Hepatic stellate cell (primary cell): ENCODE measurements at places on chromosomes 11 and 22.

DNA sequence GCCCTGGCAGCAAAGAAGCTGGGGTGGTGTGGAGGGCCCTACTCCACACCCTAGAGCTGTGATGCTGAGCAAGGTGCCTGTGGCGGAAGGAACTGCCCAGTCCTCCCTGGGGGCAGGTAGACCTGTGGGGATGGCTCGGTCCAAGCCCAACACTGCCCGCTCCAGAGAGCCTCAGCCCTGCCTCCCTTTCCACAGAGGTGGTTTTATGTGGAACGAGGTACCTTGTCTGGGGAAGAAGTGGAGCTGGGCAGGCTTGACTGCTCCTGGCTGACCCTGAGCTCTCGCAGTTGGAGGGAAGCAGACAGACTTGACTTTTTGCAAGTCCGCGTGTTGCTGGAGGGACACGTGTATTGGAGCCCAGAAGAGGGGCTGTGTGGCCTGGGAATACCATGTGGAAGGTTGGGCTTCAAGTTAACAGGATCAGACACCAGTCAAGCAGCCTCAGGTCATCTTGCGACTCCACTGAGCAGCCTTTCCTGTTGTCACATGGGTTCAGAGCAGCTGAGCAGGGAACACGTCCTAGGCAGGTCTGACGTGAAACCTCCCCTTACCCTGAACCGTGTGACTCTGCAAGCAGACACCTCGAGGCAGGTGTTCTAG is 117.7 kb downstream of the CACNA1I start:
- DNase-seq = no peak

- no peak for DNase-seq
These were observed 28.1 kb upstream of the OLFML1 start for GRCh38 chr11:7457211-7457610.

DNA sequence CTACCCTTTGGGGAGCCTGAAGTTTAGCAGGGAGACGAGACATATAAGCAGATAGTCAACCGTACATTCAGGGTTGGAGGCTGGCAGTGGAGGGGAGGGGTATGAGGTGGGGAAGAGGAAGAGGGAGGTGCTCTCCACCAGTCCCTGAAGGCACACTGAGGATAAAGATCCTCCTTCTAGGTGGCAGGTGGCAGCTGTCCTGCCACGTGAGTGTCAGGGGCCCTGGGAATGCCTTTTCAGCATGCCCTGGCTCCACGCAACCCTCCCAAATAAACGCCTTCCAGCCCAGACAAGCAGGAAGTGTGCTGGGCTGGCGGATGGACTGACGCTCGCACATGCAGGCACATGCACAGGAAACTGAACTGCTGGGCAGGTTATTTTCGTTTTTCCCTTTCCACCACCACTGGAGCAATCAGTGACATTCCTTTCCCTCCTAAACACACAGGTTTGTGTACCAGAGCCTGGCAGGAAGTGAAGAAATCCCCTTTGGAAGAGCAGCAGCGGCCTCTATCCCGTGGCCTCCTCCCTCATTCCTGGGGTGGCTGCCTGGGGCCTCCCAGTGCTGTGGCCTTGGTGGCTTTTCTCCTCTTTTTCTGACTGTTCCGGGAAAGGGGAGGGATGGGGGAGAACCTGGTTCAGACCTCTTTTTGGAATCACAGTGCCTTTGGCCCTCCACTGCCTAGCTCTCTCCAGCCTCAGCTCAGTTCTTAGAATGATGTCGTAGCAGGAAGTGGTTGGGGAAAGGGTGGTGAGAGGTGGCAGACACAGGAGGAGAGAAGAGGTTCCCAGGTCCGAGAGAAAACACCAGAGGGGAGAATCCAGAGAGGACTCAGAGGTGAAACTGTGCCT is 157.0 kb upstream of the TIMP3 start:
- peak; percentile 75 for DNase-seq

GRCh38 chr11:118106789-118107335 is 20.1 kb upstream of the SMIM35 start:
- DNase-seq = no peak

DNA sequence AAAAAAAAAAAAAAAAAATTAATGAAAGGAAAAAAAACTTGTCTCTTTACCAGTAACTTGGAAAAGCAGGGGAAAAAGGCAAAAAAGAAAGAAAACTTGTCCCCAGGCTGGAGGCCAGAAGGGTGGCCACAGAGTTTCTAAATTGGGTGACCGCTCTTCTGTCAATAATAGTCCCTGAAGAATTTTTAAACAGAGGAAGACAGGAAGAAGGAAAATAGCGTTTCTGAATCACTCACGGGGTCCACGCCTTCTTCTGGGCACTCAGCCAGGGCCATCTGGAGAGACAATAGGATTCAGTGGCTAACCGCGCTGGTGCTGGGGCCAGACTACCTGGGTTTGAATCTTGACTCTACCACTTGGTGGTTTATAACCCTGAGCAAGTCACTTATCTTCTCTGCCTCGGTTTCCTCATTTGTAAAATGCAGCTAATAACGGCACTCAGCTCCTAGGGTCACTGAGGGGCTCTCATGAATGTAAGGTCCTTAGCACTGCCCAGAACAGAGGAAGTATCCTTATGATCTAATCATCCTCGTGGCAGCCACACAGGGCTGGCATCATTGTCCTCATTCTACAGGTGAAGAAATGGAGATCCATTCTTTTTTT is 7.0 kb downstream of the C11orf86 start:
- peak; percentile 72 for DNase-seq

DNA sequence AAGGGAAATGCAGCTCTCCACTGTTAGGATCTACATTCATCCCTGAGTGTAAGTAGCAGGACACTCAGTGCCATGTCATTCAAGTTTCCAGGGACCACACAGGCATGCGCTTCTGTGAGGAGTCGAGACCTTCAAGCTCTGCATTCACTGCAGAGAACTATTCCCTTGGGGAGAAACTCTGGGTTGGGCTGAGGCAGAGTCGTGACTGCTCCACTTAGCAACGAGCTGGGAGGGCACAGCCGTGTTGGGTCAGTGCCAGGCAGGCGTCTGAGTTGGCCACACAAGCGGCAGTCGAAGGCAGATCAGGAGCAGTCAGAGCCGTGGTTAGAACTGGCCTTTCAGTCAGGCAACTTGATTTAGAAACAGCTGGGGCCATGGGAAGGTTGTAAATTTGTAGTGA is 14.7 kb downstream of the MPEG1 start:
- DNase-seq = peak; percentile 86

- no peak for DNase-seq
These were observed 33.2 kb downstream of the CSF2RB start for GRCh38 chr22:36946421-36947158.

GRCh38 chr11:73168925-73169579 is 26.9 kb upstream of the FCHSD2 start:
- no peak for DNase-seq

DNA sequence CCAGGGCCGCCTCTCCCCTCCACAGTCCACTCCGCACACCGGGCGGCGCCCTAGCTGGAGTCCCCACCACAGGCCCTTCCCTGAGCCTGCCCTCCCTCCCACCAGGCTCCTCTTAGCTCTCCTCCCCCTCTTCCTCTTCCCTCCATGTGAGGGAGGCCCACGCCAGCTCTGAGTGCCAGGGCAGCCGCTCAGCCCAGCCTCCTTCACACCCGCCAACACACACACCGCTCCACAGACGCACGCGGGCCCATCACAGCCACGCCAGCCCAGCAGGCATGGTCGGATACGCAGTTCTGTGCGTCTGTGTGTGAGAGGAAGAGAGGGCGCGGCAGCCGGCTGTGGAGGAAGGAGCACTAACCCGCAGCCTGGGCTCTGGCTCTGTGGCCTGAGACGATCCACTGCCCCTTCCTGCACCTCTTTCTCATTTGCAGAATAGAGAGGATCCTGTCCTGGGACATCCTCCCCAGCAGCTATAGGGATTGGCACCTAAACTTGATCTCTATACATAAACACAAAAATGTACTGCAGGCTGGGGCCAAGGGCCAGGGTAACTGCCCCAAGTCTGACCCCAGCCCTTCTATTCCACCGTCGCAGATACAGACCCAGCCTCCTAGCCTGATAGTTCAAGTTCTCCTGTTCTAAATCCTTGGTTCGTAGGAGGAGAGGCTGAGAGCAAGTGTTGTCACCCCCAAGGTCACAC is 3.5 kb downstream of the CHRM4 start:
- DNase-seq = no peak

DNA sequence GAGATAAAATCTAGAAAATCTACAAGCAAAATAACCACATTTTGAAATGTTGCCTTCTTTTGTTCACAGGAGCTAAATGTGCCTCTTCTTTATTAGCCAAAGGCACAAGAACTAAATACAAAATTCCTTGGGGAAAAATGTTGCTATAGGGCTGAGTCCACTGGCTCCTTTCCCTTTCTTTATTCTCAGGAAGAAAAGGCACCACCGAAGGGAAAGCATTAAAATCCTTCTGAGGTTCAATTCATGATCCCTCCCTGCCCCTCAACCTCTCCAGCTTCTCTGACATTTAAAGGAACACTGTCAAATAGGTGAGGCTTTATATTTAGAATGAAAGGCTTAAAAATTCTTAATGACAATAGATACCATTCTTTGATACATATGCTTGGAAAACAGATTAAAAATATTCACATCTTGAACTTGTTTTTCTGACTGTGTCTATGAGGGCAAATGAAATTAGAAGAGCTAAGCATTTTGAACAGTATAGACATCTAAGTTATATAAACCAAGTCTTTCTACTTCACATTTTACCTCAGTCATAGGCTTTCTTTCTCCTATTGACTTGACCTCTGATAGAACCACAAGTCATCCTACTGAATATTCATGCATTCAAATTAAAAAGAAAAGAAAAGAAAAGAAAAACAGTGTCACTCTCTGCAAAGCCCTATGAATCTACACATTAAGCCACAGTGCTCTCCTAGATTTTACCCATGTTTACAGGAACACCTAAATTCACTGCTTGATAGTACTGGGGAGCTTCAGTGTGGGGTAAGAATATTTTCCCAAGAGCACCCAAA is 148.2 kb downstream of the MAML2 start:
- no peak for DNase-seq

- DNase-seq = no peak
These were observed 6.1 kb downstream of the CLDN5 start for GRCh38 chr22:19517919-19518611.

DNA sequence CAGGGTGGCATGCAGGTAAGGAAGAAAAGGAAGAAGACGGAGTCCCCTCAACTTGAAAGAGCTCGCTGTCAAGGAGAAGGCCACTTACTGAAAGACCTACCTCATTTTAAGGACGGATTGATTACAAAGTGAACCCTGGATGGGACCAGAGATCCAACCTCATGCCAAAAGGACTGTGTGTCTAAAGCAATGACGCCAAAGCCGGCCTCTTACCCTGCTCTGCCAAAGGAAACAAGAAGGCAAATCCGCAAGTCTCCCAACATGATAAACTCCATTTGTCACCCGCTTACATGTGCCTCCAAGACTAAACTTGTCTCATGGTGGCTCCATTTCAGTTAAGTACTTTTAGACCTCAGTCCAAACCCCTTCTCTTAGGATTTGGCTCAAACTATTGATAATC is 148.7 kb upstream of the MTMR2 start:
- DNase-seq = no peak

- DNase-seq = no peak
These were observed 420.6 kb downstream of the RAB38 start for GRCh38 chr11:87754685-87755084.

GRCh38 chr22:37414288-37414687 is 13.0 kb downstream of the ELFN2 start:
- DNase-seq = no peak

GRCh38 chr11:102940714-102941588 is 14.6 kb downstream of the MMP13 start:
- DNase-seq = peak; percentile 36

- peak; percentile 84 for DNase-seq
These were observed 4.3 kb upstream of the SBF2 start for GRCh38 chr11:10298342-10298741.

GRCh38 chr22:50317674-50318073 is 9.1 kb downstream of the DENND6B start:
- no peak for DNase-seq

DNA sequence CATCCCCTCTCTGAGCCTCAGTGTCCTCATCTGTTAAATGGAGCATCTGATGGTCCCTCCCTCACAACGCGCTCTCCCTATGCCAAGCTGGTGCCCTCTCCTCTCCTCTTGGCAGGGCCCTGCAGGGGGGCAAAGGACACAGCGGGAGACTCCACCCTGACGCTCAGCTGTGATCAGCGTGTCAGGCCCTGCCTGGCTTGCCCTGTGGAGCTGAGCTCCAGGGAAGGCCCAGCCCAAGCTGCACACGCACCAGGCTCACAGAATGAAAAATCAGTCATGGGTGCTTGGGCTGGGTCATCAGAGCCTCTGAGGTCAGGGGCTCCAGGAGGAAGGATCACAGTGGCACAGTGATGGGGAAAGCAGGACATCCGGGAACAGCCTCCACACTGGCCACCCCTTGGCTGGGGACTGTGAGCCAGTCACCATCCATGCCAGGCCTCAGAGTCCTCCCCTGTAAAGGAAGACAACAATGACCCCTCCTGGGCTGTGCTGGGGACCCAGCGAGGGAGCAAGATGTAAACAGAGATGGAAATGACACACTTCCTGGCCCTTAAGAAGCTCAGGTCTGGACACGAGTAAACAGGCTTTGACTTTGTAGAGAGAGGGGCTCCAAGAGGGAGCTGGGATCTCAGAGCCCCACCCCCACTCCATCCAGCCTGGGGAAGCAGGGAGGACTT is 36.6 kb downstream of the RPL3 start:
- no peak for DNase-seq

GRCh38 chr11:130313383-130314183 is 1.1 kb downstream of the ZBTB44 start:
- no peak for DNase-seq

DNA sequence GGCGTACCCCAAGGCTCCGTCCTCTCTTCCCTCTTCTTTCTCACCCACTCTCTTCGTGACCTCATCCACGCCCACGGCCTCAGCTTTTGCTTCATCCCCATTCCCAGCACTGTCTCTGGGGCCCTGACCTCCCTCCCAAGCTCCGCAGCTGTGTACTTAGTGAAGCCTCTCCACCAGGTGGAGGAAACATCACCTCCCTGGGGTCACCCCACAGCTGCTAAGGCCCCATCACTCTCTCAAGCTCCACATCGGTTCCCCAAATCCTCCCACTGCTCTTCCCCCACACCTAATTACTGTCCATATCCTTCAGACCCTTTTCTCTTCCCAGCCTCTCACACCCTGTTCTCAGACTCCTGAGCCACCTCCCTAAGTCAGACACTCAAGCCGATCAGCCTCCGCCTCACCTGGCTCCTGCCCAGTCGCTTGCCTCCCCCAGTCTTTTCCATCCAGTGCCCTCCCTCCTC is 7.9 kb upstream of the SYT7 start:
- DNase-seq = no peak

DNA sequence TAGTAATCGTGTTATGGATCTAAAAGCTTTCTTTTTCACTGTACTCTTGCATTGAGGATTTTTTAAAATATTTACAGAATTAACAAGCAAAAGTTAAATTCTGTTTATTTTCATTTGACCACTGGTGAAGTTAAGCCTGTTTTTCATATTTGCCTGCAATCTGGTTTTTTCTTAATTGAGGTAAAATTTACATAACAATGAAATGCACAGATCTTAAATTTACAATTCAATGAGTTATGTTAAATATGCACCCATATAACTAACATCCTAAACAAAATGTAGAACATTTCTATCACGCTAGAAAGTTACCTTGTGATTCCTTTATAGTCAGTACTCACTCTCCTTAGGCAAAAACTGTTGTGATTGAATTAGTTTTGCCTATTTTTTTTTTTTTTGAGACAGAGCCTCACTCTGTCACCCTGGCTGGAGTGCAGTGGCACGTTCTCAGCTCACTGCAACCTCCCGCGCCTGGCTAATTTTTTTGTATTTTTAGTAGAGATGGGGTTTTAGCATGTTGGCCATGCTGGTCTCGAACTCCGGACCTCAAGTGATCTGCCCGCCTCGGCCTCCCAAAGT is 54.5 kb upstream of the WEE1 start:
- no peak for DNase-seq
